Uterus (tissue), 4 donors: ENCODE measurements at places on chromosomes 6 and 20. TPM values are rescaled to one million over a fixed set of nuclear protein-coding genes. Genes with fewer than 3 reads are reported as not detected.

- H3K27ac ChIP-seq, result no peak overlapping the region
- H3K27me3 ChIP-seq, result no peaks in the 10 kb centered on the region
- no peaks in the 10 kb centered on the region for H3K36me3 ChIP-seq
- H3K4me3 ChIP-seq, result no peak overlapping the region
- H3K4me1 ChIP-seq, result no peaks in the 10 kb centered on the region
These were observed 52.8 kb downstream of the GTF2H5 start for GRCh38 chr6:158220786-158221442.

- no peak overlapping the region for H3K27ac ChIP-seq
- DNase-seq, result no peak
- H3K27me3 ChIP-seq, result no peaks in the 10 kb centered on the region
- no peaks in the 10 kb centered on the region for H3K36me3 ChIP-seq
- no peak overlapping the region for H3K4me3 ChIP-seq
These were observed 26.8 kb downstream of the ZBTB9 start for GRCh38 chr6:33481192-33481591.

- no peaks in the 10 kb centered on the region for H3K36me3 ChIP-seq
- H3K27me3 ChIP-seq, result no peaks in the 10 kb centered on the region
- no peaks in the 10 kb centered on the region for H3K4me1 ChIP-seq
- DNase-seq, result no peak
- H3K27ac ChIP-seq, result no peak overlapping the region
These were observed 127.0 kb downstream of the MAFB start for GRCh38 chr20:40562031-40562430.

DNA sequence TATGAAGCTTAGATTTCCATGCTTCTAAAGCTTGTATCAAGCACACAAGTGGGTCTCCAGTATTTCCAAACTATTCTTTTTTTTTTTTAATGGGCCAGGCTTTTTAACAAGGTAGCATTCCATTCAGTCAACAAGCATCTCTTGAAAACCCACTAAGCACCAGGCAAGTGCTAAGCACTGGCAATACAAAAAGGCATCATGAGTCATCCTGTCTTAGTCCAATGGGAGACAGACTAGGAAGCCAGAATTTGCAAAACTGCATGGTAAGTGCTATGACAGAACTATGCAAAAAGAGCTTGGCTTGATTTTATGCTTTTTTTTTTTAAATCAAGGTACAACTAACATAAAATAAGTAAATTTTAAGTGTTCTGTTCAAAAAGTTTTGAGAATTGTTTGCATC lies 109.3 kb upstream of the DST start:
- no peak for DNase-seq
- no peak overlapping the region for H3K27ac ChIP-seq
- H3K36me3 ChIP-seq, result no peaks in the 10 kb centered on the region

Gene RGS17
- total RNA-seq, result not detected

DNA sequence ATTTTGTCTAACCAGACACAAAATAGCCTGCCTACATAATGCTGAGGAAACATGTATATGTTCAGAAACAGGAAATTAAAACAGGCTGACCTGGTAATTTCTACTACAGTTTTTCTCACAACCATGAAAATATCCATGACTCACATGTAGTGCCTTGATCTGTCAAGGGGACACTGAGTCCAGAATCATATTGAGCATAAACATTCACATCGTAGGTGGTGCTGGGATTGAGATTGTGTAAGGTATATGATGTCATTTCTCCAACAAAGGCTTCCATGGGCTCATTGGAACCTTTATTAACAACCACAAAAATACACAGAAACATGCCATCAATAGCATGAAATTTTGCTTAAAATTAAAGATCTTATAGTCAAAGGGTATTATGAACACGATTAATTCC lies 80.9 kb downstream of the COL12A1 start:
- H3K27me3 ChIP-seq, result no peaks in the 10 kb centered on the region
- DNase-seq, result no peak
- no peaks in the 10 kb centered on the region for H3K36me3 ChIP-seq
- no peak overlapping the region for H3K4me3 ChIP-seq

- H3K4me3 ChIP-seq, result no peak overlapping the region
- no peak overlapping the region for H3K27ac ChIP-seq
- H3K4me1 ChIP-seq, result no peaks in the 10 kb centered on the region
- no peaks in the 10 kb centered on the region for H3K27me3 ChIP-seq
- H3K36me3 ChIP-seq, result no peaks in the 10 kb centered on the region
These were observed 257.7 kb upstream of the NT5E start for GRCh38 chr6:85192186-85192585.

DNA sequence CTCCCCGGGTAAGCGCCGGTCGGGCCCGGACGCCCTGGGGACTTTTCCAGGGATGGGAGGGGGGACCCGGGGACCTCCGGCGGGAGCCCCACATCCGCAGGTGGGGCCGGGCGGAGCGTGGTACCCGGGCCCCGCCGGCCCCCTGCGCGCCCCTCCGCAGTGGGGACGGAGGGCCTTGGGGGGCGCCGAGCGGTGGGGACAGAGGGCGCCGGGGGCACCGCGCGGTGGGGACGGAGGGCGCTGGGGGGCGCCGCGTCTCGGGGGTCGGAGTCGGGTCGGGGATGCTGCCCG lies 270 bp downstream of the PLEKHG1 start:
- H3K27me3 ChIP-seq, result no peaks in the 10 kb centered on the region
- peak overlapping the region; percentile 90 for H3K27ac ChIP-seq
- H3K4me3 ChIP-seq, result peak overlapping the region; percentile 48
- no peak for DNase-seq

Gene SLC2A10
- 9.4 TPM for total RNA-seq

- no peak overlapping the region for H3K27ac ChIP-seq
- H3K4me1 ChIP-seq, result no peaks in the 10 kb centered on the region
- H3K27me3 ChIP-seq, result no peaks in the 10 kb centered on the region
- no peak for DNase-seq
- H3K36me3 ChIP-seq, result no peaks in the 10 kb centered on the region
These were observed 24.2 kb upstream of the PCSK2 start for GRCh38 chr20:17202673-17203072.

DNA sequence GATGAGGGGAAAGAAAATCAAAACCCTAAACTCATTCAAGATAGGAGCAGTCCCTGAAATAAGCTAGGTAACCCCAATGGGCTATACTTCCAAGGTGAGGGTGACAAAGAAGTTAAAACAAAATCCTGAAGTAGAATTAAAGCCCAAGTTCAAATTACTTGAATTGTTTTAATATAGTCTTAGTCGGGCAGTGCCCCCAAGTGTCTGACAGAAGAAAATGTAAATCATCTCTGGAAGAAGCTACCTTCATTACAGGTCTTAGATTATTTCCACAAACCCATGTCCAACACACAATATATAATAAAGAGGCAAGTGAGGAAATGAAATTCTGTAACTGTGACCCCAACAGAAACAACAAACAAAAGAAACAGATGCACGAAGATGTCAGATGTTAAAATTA lies 36.8 kb upstream of the L3MBTL3 start:
- no peaks in the 10 kb centered on the region for H3K36me3 ChIP-seq
- no peak for DNase-seq
- H3K27ac ChIP-seq, result no peak overlapping the region
- no peaks in the 10 kb centered on the region for H3K27me3 ChIP-seq
- no peak overlapping the region for H3K4me3 ChIP-seq

GRCh38 chr20:19074828-19075516 lies 137.5 kb upstream of the SLC24A3 start:
- no peak overlapping the region for H3K27ac ChIP-seq
- no peaks in the 10 kb centered on the region for H3K36me3 ChIP-seq
- no peaks in the 10 kb centered on the region for H3K27me3 ChIP-seq
- no peak for DNase-seq

DNA sequence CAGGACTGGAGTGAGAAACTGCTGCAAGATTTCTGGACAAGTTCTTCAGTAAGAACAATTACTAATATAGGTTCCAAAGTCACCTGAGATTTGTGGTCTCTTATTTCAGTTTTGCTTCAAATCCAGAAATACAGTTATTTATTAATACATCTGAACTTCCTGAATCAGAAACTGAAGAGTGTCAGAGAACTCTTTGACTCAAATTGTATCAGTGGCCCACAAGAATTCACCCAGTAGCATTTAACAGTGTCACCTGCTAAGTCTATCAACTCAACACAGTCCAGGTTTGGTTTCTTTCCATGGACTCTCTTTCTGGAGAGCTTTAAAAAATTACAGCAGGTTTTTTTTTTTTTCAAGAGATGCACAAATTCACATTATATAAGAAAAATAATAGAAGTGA lies 18.8 kb upstream of the NHSL1 start:
- H3K4me3 ChIP-seq, result no peak overlapping the region
- no peak overlapping the region for H3K27ac ChIP-seq
- no peaks in the 10 kb centered on the region for H3K36me3 ChIP-seq
- no peaks in the 10 kb centered on the region for H3K4me1 ChIP-seq

Gene DDX43
- 3.7 TPM for total RNA-seq

Gene RBM24
- 69.4 TPM for total RNA-seq

DNA sequence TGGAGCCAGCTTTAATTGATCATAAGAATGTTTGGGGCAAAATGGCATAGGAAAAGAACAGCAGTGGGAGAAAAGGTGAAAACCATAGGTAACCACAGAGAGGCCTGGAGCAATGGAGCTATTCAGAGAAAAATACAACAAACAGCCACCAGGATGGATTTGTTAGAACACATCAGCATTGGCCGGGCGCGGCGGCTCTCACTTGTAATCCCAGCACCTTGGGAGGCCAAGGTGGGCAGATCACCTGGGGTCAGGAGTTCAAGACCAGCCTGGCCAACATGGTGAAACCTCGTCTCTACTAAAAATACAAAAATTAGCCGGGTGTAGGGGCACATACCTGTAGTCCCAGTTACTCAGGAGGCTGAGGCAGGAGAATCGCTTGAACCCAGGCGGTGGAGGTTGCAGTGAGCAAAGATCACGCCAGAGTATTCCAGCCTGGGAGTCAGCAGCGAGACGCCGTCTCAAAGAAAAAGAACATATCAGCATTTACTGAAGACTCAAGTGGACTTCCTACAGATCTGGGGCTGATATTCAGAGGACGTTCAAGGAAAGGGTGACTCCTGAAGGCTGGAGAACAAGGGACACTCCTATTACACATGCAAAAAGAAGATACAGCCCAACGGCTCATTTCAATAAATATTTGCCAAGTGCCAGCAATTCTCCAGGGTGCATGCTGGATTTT lies 20.2 kb downstream of the SNHG17 start:
- no peak for DNase-seq
- H3K27ac ChIP-seq, result no peak overlapping the region
- H3K36me3 ChIP-seq, result no peaks in the 10 kb centered on the region
- H3K27me3 ChIP-seq, result no peaks in the 10 kb centered on the region
- no peak overlapping the region for H3K4me3 ChIP-seq

Gene RAB44
- total RNA-seq, result not detected

- H3K4me3 ChIP-seq, result peak overlapping the region; percentile 75
- no peaks in the 10 kb centered on the region for H3K36me3 ChIP-seq
- DNase-seq, result no peak
- H3K4me1 ChIP-seq, result no peaks in the 10 kb centered on the region
- peak overlapping the region; percentile 93 for H3K27ac ChIP-seq
- no peaks in the 10 kb centered on the region for H3K27me3 ChIP-seq
These were observed 816 bp upstream of the MAN1A1 start for GRCh38 chr6:119350202-119350951.

GRCh38 chr20:61958773-61959700 lies 106.6 kb downstream of the TAF4 start:
- H3K27me3 ChIP-seq, result no peaks in the 10 kb centered on the region
- no peaks in the 10 kb centered on the region for H3K4me1 ChIP-seq
- H3K36me3 ChIP-seq, result no peaks in the 10 kb centered on the region
- no peak overlapping the region for H3K4me3 ChIP-seq
- no peak overlapping the region for H3K27ac ChIP-seq
- no peak for DNase-seq

DNA sequence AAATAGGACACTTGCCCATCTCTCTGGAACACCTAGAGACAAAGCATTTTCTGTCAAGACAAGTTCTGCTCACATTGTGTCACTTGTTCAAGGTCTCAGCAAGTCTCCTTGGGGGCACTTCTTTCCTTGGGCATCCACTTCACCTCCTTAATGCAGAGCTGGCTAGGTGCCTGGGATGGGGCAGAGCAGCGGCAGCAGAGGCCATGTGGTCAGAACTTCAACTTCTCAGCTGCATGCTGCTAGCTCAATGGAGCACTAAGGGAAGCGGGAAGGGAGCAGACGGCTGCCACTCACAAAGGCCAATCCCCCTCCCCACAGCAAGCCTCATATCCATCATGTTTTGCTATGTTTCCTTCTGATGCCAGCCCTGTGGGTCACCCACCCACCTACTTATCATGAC lies 31.5 kb downstream of the NEDD9 start:
- peaks cover 5% of the 10 kb centered on the region for H3K4me1 ChIP-seq
- H3K4me3 ChIP-seq, result no peak overlapping the region
- no peaks in the 10 kb centered on the region for H3K36me3 ChIP-seq
- DNase-seq, result no peak

Gene PRDM13
- not detected for total RNA-seq

GRCh38 chr6:165782134-165782533 lies 119.1 kb upstream of the PDE10A start:
- no peaks in the 10 kb centered on the region for H3K36me3 ChIP-seq
- no peak overlapping the region for H3K4me3 ChIP-seq
- H3K27me3 ChIP-seq, result no peaks in the 10 kb centered on the region
- no peaks in the 10 kb centered on the region for H3K4me1 ChIP-seq

DNA sequence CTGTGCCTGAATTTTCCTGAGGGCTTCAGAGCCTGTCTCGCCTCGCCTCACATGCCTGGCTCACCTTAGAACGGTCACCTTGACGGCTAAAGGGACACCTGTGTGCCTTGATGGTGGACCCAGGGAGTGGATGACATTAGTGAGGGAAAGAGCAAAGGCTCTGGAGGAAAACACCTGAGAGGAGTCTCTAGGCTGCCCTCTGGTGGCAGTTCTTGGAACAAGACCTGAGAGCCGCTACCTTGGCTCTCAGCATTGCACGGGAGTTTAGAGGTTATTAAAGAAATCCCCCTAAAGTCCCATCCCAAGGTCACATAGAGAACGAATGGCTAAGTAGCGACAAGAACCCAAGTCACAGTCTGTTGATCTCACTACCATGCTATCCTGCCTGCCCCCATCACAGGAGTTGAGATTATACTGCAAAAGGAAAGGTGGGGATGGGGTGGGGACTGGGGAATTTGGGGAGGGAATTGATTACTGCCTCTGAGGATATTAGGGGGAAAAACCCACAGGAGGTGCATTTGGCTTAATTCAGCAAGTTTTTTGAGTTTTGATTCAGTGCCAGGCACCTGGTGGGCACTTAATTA lies 7.9 kb upstream of the CDSN start:
- H3K27ac ChIP-seq, result no peak overlapping the region
- H3K36me3 ChIP-seq, result no peaks in the 10 kb centered on the region
- DNase-seq, result peak; percentile 57

Gene HNF4A
- not detected for total RNA-seq

- no peak overlapping the region for H3K4me3 ChIP-seq
- H3K27ac ChIP-seq, result no peak overlapping the region
- H3K4me1 ChIP-seq, result no peaks in the 10 kb centered on the region
- DNase-seq, result no peak
These were observed 180.7 kb downstream of the EPHA7 start for GRCh38 chr6:93238632-93239031.
